Activated T-helper 1 cell treated with anti-CD3 and anti-CD28 coated beads, Interleukin-2, amount 50 U/mL, for 16 hours (primary cell): ENCODE measurements at places on chromosomes 3 and 15.

DNA sequence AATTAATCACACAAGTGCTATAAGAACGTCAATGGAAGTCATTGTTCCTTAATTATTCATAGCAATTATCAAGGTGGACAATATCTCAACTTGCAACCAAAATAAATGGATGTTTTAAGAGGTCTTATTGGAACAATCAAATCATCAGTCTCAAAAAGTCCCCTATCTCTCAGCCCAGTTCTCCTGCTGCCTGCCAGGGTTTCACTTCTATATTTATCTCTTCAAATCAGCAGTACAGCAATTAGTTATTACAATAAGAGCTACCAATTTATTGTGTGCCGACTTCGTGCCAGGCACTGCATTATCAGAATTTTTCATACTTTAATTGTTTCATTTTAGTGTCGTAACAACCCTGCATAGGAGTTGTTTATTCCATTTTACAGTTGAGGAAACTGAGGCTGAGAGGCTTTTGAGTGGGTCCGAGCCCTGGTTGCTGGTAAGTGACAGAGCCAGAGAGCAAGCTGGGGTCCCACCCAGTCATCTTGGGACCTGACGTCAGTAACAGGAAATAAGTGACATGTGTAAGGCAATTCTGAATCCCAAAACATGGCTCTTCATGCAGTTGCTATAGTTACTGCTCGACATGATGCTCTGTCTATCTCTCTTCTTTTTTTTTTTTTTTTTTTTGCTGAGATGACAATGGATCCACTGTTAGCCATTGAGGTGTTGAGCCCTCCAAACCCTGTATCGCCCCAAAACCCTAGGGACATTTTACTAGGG lies 8.8 kb upstream of the KCTD6 start:
- DNase-seq = no peak

GRCh38 chr3:182212479-182213076 lies 500.9 kb downstream of the SOX2 start:
- no peak for DNase-seq

DNA sequence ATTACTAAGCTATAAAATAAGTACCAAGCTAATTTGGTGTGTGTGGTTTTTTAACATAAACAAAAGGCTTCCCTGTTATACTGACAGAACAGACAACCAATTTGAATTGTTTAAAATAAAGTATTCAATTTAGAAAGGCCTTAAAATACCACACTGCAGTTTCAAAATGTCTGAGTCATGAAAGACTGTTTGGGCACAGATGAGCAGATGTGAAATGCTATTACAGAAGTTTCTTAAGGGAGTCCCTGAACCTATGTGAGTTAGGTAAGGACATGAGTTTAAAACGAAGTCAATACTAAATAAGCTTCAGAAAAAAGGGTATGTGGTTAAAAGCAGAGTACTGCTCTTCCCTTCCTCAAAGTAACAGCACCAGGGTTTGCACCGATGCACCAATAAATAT lies 69.7 kb upstream of the SETMAR start:
- DNase-seq = no peak

DNA sequence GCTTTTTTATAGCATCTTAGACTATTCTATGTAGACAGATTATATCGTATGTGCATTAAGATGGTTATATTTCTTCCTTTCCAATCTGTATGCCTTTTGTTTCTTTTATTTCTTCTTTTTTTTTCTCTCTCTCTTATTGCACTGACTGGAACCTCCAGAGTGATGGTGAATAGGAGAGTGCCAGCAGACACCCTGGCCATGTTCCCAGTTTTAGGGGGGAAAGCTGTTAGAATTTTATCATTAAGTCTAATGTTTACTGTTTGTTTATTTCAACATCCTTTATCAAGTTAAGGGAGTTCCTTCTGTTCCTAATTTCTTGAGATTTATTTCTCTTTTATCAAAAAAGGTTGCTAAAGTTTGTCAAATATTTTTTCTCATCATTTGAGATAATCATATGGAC lies 116.6 kb upstream of the LRTM1 start:
- DNase-seq = no peak

DNA sequence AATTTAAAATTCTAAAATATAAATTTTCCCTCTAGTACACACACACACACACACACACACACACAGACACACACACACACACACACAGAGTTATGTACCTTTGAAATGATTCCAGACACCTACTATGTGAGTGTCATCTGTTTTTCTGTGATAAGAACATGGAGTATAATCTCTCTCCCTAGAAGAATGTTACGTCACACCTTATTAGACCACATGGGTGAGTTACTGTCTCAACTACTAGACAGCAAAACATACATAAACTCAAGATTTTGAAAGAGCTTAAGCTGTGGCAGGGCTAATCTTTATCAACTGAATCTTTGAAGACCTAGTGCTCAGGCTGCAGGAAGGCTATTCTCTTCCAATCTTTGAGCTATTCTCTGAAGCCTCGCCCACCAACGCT lies 385.9 kb upstream of the BCHE start:
- no peak for DNase-seq

GRCh38 chr3:11287404-11287803 lies 15.2 kb downstream of the ATG7 start:
- DNase-seq = no peak

GRCh38 chr3:105365391-105366325 lies 1.1 kb upstream of the ALCAM start:
- no peak for DNase-seq

DNA sequence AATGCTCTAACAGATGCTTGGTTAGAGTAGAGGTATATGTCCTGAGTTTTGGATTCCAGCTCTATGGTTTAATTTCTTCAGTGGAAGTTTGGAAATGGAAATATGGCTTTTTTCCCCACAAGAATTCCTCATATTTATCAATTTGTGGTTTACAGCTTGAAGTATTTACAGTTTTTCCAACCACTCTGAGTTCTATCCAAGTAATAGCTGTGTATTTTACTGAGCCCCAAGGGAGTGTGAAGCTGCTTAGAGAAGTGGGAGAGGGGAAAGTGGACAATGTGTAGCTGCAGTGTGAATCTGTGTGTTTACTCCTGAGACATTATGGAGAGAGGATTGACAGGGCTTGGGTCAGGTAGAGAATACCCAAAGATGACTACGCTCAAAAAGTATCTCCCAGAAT lies 54.5 kb downstream of the NEK11 start:
- DNase-seq = no peak

DNA sequence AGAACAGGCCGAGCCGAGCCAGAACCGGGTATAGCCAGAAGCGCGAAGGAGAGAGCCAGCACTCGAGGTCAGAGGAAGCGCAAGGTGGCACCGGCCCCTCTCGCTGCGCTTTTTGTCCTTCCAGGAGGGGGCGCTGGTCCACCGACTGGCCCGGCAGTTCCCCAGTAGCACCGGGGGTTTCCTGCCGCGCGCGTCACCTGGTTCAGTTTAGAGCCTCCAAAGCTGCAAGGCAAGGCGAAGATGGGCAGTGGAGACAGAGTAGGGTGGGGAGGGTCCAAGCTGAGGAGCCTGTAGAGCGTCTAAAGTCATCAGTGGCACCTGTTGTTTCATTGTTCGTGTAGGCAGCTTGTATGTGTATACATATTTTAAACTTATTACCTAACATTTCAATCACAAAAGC lies 7.6 kb upstream of the NR2E3 start:
- no peak for DNase-seq

DNA sequence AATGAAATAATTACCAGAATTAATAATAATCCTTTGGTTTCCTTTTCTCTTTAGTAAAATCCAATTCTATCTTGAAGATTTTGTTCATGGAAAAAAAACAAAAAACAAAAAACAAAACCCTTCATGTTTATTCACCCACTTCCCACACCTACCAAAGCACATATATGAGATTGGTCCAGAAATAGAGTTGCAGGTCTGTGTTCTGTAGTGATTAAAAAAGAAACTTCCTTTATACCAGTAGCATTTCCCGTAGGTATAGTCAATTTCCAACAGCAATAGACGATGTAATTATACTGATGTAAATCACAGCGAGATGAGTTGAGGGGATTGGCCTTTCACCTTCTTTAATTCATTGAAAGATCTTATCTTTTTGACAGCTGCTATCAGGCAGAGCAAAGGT lies 194.6 kb downstream of the SOX2 start:
- no peak for DNase-seq

DNA sequence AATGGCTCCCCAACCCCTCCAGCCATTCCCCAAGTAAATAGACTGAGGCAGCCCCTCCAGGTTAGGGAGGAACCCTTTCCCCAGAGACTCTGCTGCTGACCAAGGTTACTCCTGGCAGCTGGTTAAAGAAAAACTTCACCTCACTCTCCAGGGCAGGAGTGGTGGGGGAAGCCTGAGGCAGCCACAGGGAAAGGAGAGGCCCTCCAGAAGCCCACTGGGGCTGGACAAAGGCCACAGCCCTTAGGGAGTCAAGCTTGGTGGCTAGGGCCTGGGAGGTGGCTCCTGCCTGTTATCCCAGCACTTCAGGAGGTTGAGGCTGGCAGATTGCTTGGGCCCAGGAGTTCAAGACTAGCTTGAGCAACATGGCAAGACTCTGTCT lies 923 bp downstream of the ACY1 start:
- DNase-seq = no peak

- DNase-seq = no peak
Observed at GRCh38 chr15:68274201-68274848, 3.2 kb upstream of the FEM1B start.

DNA sequence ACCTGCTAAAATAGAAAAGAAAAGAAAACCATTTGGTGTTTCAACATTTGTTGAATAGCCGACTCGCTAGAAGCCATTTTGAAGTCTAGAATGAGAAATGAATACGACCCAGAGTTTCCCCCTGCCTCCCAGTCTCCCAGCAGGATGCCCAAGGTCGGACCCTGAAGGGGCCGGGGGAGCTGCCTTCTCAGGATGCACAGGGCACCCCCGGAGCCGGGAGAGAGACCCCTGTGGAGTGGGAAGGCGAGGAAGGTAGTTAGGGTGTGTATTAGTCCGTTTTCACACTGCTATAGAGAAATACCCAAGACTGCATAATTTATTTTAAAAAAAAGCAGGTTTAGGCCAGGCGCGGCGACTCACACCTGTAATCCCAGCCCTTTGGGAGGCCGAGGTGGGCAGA lies 44.7 kb downstream of the NIPA2 start:
- DNase-seq = no peak

GRCh38 chr3:104178680-104179079 lies 1188.0 kb upstream of the ALCAM start:
- no peak for DNase-seq

GRCh38 chr3:97871186-97871585 lies 49.4 kb downstream of the CRYBG3 start:
- DNase-seq = no peak

DNA sequence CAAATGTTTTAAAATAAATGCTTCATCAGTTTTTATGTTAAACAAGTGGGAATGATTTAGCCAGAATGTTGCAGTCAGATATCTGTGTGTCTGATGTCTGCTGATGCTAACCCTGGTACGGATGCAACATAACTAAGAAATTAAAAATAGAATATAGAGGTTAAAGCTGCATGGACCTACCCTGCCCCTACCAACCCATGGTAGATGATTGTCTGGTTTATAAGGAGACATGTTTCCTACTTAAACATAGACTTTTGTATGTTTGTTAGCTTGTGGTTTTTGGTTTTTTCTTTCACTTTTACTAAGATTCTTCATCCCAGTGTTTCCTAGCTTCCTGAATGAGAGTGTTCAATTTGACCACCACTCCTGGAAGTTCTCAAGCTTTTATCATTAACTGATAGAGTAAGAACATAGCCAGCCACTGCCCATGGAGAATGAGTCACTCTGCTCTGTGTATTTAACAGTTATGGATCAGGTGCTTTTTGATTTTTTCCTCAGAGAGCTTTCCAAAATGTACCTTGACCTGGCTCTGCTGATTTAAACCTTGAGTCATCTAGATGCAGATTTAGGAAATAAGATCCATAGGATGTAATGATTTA lies 70.7 kb upstream of the VEPH1 start:
- no peak for DNase-seq

DNA sequence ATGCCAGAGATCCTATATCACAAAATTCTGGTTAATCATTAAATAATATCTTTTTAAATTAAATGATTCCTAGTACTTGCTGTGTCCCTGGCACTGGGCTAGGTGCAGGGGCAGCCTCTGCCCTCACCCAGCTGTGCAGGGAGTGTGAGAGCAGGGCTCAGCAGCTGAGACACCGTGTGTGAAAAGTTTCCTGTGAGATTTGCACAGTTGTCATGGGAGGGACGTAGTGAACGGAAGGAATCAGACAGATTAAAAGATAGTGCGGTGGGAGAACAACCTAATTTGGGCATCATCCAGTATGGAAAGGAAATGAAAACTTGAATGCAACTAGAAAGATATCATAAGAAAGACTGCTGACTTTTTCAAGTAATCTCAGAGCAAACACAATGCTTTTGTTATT lies 204.1 kb downstream of the SSR3 start:
- no peak for DNase-seq

GRCh38 chr15:80804970-80805495 lies 25.9 kb downstream of the CEMIP start:
- DNase-seq = no peak
